Jurkat, Clone E6-1 (cell line): ENCODE measurements at places on chromosomes 3 and 15.

DNA sequence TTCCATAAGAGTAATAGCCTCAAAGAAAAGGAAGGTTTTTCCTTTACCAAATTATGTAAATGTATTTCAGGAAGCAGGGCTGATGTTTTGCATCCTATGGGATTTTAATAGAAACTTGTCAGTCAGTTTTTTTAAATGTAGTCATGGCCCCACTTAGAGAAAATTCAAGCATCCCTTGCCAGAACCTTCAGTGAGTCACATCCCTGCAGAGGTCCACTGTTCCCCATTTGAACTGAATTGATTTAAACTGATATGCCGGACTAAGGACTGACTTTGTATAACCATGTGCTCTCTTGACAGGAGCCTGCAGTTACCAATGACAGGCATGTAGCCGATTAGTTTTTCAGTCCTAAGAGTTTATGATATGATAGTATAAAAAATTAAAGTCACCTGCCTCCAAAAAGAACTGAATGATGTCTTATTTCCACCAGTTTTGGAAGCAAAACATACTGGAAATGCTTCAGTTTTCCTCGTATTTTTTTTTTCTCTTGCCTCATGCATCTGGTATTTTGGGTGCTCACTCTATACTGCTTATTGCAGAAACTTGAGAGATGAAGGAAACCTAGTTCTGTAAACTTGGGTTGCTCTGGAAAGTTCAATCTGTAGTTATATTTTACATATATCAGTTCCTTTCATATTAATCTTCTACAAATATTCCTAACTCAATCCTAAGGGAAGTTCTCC is 30.7 kb downstream of the LRTM1 start:
- DNase-seq, result no peak

DNA sequence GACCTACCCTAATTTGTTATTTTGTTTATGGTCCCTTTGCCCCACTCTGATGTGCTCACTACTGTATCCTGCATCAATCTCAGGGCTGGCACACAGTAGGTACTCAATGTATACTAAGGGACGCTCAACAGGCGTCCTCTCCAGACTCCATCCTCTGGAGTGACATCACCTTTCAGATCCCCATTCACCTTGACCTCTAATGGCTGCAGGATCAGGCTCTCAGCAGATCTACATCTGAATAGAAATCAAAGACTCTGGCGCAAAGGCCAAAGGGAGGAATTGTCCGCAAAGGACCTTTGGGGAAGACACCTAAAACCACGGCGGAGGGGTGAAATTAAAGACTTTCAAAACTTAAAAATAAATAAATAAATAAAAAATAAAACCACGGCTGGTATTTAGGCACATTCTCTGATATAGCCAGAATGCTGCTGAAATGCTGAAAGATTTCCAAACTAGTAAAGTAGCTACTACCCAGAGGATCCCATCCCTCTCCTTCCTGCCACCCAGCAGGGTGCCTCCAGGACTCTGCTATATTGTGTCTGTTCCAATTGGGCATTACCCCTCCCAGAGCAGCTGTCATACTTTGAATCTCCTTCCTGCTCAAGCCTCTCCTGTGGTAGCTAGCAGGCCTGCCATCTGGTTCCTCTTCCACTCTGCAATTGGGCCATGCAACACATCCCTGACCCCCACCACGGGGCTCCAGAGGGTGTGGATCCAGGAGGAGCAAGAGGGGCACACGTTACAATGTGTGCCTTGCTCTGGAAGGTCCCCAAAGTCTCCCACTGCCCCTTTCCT is 6.1 kb downstream of the SHF start:
- DNase-seq, result no peak

DNA sequence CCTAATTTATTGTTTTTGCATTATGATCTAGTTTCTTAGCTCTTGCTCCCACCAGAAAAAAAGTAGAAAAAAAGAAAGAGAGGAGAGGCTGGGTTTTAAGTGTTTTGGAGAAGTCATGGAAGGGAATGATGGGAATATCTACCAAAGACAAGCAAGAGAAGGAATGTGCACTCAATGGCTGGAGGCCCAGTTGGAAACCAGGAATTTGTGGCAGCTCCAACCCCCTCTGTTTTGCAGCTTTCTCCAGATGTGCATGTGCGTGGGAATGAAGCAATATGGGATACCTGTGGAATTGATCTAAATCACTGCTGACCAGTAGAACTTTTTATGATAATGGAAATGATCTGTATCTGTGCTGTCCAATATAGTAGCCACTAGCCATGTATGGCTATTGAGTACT is 27.1 kb downstream of the EIF2AK4 start:
- no peak for DNase-seq

DNA sequence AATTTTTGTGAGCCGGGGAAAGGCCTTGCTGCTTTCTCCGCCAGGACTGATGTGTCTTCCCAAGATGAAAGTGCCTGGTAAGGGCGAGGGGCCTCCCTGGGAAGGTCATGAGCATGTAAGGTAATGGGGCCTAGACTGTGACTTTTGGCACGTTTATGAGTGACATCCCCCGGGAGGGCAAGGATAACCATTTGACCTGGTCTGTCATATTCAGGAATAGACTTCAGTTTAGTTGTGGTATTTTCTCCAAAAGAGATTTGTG is 631 bp upstream of the CNBP start:
- DNase-seq, result no peak

DNA sequence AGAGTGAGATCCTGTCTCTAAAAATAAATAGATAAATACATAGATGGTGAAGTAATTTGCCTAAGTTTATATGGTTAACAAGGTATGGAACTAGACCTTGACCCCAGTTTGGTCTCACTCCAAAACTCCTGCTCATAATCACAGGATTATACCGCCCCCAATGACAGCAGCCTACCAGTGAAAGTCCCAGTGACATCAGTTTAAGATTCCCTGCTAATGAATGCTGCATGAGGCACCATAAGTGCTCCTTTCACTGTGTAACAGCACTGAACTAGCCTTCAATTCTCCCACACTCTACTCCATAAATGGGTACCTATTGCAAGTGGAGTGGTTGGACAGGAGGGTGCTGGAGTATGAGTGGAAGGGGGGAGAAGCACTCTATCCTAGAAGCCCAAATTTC is 23.7 kb upstream of the THSD4 start:
- no peak for DNase-seq

GRCh38 chr15:36742696-36743095 is 163.3 kb downstream of the CDIN1 start:
- no peak for DNase-seq

DNA sequence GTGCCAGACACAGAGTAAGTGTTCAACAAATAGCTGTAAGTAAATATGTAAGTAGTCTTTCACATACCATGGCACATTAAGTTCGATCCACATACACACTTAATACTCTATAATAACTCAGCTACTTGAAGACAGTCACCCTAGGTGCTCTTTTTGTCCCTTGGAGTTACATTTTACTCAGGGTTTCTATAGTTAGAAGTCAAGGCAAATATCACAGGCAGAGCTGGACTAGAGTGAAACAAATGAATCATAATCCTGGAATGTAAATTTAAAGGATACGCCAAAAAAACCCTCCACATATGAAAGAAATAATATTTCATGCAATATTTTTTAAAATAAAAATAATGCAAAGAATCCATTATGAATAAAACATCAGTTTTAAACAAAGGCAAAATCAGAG is 461.8 kb downstream of the MAGI1 start:
- no peak for DNase-seq

GRCh38 chr3:175457301-175457700 is 598.2 kb downstream of the NAALADL2 start:
- no peak for DNase-seq

DNA sequence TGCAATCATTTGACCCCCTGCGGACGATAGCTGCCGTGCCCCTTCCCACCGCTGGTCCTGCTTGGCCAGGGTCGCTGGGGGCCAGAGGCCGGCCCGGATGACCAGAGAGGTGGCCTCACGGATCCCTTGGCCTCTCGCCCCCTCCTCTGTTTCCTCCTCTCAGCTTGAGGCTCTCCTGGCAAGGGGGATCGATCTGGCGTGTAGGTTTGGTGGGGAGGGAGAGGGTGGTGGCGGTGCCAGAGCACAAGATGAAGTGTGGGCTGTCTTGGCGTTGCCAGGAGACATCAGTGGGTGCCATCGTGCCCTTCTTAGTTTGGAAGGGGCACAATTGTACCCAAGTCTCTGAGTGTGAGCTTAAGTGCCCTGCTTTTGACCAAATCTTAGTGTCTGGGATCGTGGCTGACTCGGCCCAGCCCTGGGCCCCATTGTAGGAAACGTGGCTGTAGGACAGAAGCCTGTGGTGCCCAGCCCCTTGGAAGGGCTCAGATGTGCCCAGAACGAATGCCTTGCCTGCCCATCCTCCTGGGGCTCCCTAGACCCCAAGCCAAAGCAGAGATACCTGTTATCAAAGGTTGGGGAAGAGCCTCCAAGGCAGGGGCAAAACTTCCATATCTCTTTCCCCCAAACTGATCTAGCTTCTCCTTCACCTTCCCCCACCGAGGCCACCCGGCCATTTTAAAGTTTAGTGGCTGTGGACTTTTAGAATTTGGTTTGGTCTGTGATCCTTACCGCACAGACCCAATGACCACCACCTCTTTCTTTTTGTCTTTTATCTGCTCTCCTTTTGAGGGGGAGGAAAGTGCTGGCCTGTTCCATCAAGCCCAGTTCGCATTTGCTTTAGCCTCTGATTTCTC is 14.4 kb downstream of the NR2F2 start:
- DNase-seq, result no peak

DNA sequence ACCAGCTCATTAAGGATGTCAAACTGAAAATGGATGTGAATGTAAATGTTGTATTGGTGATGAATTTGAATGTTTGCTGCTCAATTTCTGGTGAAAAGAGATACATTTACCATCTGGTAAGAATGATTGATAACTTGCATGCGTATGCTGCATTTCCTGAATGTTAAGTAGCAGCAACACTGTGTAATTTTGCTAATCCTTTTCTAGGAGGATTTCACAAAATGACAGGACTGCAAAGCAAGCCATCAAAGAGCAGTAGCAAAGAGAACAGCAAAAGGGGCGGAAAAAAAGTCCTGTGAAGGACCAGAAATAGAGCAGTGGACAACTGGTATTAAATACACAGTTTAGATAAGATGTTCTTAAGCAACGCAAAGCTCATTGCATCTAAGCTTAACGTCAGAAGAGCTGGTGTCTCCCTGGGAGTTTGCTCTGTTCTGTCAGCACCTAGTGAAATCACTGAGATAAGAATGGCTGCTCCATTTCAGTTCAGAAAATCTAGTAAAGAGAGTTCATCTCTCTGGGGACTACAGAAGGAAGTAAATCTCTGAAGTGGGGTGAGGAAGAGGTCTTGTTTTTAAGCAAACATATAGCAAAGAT is 23.5 kb upstream of the PAQR5 start:
- no peak for DNase-seq

- DNase-seq, result no peak
Measured at GRCh38 chr15:60264566-60264965, 133.2 kb downstream of the ANXA2 start.

DNA sequence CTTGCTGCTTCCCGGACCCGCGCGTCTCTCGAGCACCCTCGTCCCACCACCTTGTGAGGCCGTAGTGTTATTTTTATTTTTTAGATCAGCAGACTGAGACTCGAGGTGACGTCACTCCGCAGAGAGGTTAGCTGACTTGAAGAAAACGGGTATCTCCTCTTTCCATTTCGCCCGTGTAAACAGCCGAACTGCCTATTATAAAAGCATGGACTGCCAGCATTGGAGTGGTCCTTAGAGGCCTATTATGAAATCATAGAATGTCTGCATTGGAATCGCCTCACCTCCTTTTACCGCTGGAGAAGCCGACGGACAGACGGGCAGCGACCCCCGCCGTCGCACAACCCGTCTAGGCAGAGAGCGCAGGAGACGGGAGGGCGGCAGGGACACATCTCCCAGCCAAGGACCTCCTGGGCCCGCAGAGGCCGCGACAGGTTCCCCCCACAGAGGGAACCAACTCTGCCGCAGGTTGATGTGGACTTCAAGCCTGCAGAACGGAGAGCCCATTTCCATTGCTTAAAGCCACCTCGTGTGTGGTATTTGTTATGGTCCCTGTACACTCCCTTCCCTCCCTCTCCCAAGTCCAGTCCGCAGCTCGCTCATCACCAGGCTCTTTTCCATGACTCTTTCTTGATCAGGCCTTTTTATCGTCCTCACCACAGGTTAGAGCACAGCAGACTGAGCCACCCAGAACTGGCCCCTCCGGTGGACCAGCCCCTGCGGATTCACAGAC is 540 bp upstream of the PPP1R2 start:
- no peak for DNase-seq

GRCh38 chr3:2250783-2251182 is 152.1 kb downstream of the CNTN4 start:
- DNase-seq, result no peak

DNA sequence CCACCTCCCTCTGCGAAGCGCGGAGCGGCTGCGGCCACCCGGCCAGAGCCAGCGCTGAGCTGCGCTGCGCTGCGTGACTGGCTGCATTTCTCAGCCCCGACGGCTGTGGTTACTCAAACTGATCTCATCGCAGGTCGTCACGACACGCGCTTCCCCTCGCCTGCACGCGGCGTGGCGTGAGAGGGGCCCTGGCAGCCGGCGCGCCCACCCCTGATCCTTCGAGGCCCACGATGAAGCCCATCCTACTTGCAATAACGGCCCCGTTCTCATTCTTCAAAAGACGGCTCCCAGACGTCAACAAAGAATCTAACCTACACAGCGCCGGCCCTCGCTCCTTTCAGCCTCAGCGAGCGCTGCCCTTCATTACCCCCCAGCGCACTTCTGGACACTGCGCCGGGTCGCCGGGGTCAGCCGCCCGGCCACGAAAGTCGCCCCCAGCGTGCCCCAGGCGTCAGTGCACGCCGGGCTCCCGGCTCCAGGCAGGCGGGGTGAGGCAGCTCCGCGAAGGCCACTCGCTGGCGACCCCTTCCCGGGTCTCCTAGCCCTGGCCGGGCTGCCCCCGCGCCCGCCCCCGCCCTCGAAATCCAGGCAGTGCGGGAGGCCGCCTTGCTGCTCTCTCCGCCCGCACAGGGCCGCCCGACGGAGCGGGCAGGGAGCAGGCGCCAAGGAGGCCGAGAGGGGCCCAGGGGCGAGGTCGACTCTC is 9.9 kb upstream of the LEKR1 start:
- no peak for DNase-seq

GRCh38 chr15:100295939-100296565 is 45.7 kb downstream of the ADAMTS17 start:
- DNase-seq, result peak; percentile 28
